Fibroblast of gingiva (primary cell): ENCODE measurements at places on chromosomes 3 and 15.

- DNase-seq = no peak
Measured at GRCh38 chr15:23869396-23869795, 182.3 kb upstream of the NDN start.

- no peak for DNase-seq
Measured at GRCh38 chr3:84074767-84075166, 884.0 kb upstream of the CADM2 start.

DNA sequence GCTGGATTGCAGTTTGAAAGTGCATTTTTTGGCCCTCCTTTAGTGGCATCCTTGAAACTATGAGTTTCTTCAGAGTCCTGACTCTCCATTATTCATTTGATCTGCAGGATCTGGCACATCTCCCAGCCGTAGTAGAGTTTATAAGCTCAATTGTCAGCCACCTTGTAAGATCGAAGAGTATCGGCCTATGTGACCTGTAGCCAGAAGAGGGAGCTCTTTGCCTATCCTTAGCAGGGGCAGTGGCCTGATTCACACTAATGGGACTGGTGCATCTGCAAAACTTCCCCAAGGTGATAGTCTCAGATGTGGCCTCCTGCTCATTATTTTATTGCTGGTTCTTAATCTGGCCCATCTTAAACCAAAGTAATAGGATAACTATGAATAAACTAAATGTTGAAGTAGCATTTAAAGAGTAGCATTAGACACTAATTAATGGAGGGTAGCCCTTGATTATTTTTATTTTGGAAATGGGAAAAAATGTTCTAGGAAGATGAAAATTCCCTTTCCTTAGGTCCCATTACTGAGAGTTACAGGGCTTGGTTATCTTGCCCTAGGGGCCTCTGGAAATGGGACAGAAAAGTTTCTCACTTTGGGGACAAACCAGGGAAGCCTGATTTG lies 21.2 kb downstream of the GCSAM start:
- DNase-seq = peak; percentile 53

- DNase-seq = no peak
Measured at GRCh38 chr15:39613271-39613670, 32.4 kb downstream of the THBS1 start.

- DNase-seq = no peak
Measured at GRCh38 chr3:170055209-170055608, 17.4 kb downstream of the GPR160 start.

DNA sequence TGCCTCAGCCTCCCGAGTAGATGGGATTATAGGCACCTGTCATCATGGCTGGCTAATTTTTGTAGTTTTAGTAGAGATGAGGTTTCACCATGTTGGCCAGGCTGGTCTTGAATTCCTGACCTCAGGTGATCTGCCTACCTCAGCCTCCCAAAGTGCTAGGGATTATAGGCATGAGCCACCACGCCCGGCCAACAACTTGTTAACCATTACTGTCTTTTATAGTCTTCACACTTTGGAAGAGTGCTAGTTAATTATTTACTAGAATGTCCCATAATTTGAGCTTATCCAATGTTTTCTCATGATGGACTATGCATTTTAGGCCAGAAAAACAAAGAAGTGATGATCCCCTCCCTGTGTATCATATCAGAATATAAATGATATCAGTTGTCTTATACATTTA lies 288.6 kb upstream of the CBLB start:
- no peak for DNase-seq

DNA sequence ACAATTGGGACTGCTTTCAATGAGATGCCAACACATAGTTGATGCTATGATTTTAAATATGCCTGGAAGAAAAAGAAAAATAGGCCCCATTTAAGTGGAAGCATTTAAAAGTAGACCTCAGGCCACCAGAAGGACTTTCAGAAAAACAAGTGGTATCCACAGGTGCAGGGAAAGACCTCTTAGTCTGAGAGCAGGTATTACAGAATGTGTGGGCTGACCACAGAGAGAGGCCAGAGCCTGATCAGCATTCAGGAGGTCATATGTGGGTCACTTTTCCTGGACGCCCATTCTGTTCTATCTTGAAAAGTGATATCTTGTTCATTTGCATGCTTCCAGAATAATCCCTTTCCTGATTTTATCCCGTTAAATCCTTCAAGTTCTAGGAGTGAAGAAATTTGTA lies 95.5 kb downstream of the GABRG3 start:
- no peak for DNase-seq

GRCh38 chr3:125331243-125331642 lies 43.9 kb downstream of the ZNF148 start:
- no peak for DNase-seq

- no peak for DNase-seq
Measured at GRCh38 chr15:87735522-87735921, 521.0 kb downstream of the NTRK3 start.

- DNase-seq = no peak
Measured at GRCh38 chr3:105771392-105771791, 97.4 kb downstream of the CBLB start.

DNA sequence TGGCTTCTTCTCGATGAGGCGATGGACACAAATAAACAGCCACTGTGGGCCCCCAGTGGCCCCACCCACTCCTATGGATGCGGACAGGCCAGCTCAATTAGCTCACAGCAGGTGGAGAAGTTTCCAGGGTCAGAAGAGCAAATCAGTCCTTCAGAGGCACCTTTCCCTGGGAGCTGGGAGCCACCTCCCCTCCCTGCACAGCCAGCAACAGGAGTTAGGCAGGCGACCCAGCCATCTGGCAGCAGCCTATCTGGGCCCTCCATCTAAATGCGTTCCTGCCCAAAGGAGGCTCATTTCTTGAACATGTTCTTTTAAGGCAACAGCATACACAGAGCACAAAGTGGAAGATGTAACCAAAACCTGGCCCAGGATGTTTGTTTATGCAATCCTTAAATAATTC lies 211.9 kb upstream of the ARRDC4 start:
- no peak for DNase-seq

- peak; percentile 29 for DNase-seq
Measured at GRCh38 chr3:50345586-50346234, at the start of gene ZMYND10. ZMYND10 (minus strand) TSS chr3:50345732; CDS start chr3:50345579, 153 bp downstream.

DNA sequence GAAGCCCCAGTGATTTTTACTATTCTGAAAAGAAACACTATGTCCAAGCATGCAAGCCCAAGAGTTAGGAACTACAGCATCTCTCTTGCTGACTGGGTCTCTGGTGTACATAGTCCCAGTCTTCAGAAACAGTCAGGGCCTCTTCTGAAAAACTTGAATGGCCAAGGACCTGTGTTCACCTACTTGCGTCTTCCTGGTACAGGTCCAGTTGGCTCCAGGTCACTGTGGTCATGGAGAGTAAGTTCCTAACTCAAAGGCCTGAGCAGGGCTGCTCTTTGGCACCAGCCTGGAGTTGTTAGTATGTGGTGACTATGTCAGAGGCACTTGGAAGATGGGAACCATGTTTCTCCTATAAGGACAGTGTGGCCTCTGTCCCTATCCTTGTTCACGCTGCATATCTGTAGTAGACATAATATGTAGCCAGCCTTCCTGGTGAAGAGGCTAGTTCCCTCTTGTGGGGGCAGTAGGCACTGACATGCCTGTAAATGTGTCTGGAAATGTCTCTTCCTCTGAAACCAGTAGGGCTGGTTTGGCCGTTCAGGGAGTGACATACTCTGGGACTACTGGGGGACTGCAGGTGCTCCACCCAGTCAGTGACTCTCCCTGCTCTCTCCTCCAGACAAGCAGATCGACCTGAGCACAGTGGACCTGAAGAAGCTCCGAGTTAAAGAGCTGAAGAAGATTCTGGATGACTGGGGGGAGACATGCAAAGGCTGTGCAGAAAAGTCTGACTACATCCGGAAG lies 2.6 kb upstream of the RBM15B start:
- no peak for DNase-seq

DNA sequence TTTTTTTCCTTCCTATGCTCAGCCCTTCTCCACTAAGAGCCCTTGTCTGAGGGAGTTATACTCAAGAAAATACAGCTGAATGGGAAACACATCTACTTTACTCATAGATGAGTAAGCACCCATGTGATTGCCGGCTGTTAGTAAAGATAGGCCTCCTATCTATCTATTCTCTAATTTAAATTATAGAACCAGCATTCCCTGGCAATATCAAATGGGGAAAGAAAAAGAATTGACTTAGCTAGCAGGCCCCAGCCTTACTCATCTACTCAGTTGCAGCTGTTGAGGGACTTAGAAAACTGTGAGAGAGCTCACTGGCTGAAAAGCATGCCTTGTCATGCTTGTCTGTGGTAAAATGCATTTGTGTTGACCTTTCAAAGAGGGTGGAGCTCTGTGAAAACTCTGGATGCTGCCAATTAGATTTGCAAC lies 116.9 kb upstream of the LRRFIP2 start:
- DNase-seq = peak; percentile 34
